Jurkat, Clone E6-1 (cell line): ENCODE measurements at places on chromosomes 2 and 18.

GRCh38 chr2:131125195-131125757, 20.1 kb downstream of the PLEKHB2 start:
- no peak for DNase-seq

- peak; percentile 84 for DNase-seq
Observed at GRCh38 chr2:203814661-203815540, 52.7 kb upstream of the CTLA4 start.

GRCh38 chr2:18551623-18552022, 8.8 kb downstream of the RDH14 start:
- no peak for DNase-seq

DNA sequence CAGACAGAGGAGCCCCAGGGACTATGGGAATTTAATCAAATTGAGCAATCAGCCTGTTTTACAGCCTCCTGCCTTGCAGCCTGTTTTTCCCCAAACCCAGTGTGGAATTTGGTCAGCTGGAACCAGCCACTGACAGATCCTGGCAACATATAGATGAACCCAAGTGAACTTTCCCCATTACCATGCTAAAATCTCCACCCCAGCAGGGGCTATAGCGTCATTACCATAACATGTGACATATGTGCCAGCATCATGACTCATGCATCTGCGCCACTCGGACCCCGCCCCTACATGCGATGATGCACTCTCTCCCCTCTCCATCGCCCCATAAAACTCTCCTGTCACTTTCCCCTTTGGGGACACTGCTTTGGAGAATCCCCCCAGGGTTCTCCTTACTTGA, 17.3 kb upstream of the FEZ2 start:
- DNase-seq = no peak

DNA sequence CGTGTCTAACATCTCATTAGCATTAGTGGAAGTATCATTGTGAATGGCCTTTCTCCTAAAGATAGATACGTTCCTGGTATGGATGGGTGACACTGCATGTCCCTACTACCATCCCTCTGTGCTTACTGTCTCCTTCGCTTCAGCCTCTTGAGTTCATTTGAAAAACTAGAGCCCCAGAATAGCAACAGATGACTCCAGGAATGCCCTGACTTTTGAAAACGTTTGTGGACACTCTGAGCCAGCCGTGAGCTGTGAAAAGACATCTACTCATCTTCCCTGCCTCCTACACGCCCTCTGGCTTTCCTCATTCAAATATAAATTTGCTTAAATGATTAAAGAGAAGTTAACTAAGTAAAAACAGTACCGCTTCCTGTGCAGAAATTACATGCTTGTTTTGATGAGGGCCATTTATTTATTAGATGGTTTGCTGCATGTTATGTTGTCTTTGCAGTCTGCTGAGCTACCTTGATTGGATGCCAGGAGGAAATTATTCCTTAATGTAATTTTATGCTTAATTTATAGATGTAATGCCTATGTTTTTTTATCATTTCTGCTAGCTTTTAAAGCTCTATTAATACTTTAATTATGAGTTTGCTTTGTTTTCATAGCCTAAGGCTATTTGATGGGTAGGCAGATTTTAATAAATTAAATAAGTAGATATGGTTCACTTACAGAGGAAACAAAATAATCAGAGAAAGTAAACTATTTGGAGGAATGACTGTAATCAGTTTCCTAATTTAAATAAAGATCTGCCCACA, 32.1 kb upstream of the MYO3B start:
- DNase-seq = peak; percentile 18

DNA sequence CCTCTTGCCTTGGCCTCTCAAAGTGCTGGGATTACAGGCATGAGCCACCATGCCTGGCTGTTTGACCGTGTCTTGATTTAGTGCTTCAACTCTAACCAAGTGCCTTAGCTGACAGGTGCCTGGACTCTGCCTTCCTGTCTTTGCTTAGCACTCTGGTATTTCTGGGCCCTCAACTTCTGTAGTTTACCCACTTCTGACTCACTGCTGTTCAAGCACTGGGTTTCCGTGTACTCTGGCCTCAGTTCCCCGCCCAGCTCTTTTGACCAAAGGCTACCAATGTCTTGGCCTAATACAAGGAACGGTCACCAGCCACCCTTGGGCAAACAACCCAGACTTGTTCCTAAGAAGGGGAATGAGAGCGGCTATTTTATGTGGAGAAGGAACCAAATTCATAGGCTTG, 35.7 kb upstream of the CABLES1 start:
- no peak for DNase-seq

DNA sequence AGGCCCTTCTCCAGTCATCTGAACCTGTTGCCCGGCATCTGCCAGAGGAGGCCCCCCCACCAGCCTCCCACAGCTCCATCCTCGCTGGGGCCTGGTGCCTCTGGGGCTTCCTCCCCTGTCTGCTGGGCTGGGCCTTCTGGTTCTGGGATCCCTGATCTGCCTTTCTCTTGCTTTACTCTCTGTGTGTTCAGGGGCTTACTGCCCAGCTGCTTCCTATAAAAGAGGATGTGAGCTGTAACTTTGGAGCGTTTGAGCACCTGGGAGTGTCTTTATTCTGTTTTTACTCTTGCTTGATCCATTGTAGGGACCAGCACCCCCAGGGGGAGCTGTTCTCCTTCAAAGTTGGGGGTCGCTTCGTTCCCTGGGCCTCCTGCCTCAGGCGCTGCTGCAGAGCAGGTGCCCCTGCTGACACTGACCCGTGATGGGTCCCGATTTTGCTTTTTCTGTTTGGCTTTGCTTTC, 23.1 kb upstream of the FAHD2A start:
- DNase-seq = no peak

DNA sequence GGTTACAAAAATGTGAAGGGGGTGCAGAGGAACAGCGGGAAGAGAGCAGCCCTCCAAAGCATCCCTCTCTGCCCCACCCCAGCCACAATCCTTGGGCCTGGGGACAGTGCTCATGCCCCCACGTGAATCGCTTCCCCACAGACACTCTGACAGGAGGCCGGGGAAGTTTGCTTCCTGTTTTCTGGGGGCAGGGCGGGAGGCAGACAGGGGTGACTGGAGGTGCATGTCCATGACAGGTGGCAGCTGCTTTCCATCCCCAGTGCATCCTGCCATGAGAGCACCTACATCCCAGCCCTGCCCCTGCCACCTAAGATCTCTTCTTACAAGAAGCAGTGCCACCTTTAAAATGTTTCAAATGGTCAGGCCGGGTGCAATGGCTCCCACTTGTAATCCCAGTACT, 47.2 kb upstream of the UBE2F start:
- DNase-seq = no peak

DNA sequence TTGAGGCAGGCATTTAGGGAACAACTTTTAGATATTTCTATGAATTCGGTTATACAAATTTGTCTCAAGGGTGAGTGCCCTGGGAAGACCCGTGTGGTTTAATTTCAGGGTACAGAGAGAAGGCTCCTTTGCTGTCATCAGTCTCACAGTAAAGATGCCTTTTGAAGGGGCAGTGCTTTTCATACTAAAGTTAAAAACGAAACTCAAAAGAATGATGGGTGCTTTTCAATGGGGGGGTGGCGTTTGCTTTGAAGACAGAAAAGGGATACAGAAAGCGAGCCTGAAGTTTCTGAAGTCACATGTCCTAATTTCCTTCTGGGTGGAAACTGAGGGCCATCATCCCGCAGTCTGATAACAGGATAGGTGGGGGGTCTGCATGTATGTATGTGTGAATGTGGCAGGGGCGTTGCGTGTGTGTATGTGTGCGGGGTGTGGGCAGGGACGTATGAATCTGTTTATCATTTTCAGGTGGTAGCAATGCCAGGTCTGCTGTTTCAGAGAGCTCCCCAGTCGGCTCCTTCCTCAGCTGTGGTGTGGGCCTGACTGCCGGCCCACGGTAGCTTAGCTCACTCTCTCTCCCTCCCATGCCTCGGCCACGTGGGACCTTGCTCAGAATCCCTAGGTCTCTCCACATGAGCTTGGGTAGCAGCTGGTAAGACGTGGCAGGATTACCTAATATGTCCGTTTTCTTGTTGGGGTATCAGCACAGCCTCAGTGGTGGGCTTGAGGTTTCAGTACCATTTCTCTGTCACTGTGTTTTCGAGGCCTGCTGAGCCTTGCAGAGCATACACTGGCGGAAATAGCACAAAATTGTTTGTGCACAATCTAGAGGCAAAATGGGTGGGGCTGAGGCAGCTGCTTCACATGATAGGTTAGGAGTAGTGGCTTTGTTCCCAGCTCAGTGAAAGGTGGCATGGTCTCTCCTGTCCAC, 32.7 kb downstream of the ARHGAP25 start:
- no peak for DNase-seq

GRCh38 chr2:241649404-241649803, 11.9 kb downstream of the ATG4B start:
- DNase-seq = no peak

- DNase-seq = no peak
Observed at GRCh38 chr2:114056294-114057143, 166.6 kb downstream of the ACTR3 start.

GRCh38 chr18:62723666-62724281, 8.4 kb downstream of the PHLPP1 start:
- no peak for DNase-seq

DNA sequence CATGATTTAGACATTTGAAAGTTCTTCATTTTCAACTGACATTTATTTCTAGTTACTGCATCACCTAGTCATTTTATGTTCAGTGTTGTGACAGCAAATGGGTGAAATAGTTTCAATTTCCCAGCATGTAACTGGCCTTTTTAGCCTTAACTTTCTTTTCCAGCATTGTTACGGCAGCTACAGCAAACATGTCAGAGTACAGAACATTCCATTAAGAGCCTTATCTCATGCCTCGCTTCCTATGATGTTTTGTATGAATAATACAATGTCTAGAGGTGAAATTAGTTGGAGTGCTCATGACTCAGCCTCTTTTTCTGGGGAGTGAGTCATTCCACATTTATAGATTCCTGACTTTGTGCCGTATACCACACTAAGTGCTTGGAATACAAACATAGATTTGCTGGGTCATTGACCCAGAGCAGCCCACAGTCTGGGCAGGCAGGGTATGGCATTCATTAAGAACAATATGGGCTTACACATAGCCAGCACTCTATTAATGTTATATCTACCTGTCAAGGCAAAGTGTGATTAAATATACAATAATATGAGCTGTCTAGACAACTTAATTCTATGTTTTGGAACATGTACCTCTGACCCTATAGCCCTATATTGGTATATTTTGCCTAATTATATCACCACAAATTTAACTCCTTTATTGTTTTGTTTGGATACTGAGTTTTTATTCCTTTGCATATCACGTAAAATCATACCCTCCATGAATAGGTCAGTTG, 72.2 kb downstream of the MAP2 start:
- no peak for DNase-seq

- no peak for DNase-seq
Observed at GRCh38 chr2:31415421-31415820, 879 bp upstream of the XDH start.

GRCh38 chr2:40041422-40042382, 262.6 kb upstream of the THUMPD2 start:
- DNase-seq = no peak

DNA sequence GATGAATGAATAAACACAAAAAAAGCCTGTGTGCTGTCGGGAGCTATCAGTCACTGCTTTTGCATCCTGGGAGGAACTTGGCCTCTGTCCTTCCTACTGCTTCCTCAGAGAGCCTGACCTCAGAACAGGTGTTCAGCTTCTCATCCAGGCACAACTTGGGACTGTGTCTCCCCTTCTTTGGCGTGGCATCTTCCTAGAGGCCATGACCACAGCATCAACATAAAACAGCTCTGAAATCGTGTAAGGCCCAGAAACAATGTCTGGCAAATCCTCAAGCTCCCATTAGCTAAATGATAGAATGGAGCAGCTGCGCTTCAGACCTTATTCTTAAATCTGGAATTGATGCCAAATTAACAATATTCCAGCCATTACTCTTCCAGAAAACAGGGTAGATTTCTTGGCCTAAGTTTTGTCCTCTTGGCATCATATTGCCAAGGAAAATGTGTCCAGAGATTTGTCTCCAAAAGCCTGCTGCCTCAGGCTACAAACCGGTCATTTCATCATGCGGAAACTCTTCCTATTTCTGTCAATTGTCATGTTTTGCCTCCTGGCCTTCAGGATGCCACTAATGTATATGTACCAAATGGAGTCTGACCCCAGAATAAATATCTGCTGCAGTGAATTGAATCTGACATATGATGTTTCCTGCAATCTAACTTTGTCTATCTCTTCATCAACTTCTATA, 53.2 kb upstream of the RAB27B start:
- DNase-seq = no peak

DNA sequence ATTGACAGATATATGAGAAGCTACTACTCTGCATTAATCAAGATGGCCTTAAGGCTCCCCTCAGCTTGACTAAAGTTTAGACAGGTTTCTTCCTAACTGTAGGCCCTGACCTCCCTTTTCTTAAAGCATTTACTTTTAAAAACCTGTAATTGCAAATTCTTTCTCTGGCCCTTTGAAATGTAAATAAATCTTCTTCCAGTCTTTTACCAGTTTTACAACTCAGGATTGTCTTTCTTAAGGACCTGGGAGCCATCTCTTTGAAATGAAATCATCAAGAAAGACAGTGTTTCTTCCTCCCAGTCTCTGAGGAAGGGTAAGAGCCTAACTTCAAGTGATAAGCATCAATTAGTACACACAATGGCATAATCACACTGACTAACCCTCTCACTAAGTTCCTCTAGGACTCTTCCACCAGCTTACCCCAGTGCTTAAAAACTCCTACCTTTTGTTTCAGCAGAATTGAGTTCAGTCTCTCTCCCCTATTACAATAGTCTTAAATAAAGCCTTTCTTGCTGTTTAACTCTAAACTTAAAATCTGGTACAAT, 58.7 kb upstream of the CDH20 start:
- DNase-seq = no peak
